ENCODE measurements at places on chromosomes 3 and 15. TPM values are rescaled to one million over a fixed set of nuclear protein-coding genes. Genes with fewer than 3 reads are reported as not detected.

DNA sequence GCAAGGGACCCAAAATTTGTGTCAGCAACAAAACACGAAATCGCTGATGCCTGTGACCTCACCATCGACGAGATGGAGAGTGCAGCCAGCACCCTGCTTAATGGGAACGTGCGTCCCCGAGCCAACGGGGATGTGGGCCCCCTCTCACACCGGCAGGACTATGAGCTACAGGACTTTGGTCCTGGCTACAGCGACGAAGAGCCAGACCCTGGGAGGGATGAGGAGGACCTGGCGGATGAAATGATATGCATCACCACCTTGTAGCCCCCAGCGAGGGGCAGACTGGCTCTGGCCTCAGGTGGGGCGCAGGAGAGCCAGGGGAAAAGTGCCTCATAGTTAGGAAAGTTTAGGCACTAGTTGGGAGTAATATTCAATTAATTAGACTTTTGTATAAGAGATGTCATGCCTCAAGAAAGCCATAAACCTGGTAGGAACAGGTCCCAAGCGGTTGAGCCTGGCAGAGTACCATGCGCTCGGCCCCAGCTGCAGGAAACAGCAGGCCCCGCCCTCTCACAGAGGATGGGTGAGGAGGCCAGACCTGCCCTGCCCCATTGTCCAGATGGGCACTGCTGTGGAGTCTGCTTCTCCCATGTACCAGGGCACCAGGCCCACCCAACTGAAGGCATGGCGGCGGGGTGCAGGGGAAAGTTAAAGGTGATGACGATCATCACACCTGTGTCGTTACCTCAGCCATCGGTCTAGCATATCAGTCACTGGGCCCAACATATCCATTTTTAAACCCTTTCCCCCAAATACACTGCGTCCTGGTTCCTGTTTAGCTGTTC, 34.9 kb downstream of the CHDH start:
- H3K27me3 ChIP-seq = no peaks in the 10 kb centered on the region
- H3K36me3 ChIP-seq = no peaks in the 10 kb centered on the region
- H3K4me3 ChIP-seq = no peak overlapping the region
- no peak overlapping the region for H3K27ac ChIP-seq
- H3K4me1 ChIP-seq = peaks cover 7% of the 10 kb centered on the region

DNA sequence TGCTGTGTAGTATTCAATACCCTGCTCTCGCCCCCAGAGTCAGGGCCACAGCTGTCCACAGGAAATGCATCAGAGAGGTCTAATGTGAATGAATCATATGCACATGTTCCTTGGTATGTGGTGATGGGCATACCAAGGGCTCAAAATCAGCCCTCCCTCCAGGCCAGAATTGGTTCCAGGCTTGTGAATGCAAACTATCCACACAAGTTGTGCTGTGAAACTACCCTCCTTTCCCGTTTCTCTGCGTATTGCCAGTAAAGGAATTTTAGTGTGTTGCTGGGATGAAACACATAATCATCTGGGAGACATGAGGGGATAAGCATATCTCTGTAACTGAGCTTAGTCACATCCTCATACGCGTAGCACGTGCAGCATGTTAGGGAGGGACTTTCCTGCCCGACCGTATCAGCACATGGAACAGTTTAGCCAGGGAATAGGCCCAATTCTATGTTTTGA, 9.2 kb upstream of the MME start:
- no peaks in the 10 kb centered on the region for H3K4me1 ChIP-seq
- no peaks in the 10 kb centered on the region for H3K27me3 ChIP-seq
- H3K4me3 ChIP-seq = no peak overlapping the region

CCDC13 gene
- 1.5 TPM for total RNA-seq

DNA sequence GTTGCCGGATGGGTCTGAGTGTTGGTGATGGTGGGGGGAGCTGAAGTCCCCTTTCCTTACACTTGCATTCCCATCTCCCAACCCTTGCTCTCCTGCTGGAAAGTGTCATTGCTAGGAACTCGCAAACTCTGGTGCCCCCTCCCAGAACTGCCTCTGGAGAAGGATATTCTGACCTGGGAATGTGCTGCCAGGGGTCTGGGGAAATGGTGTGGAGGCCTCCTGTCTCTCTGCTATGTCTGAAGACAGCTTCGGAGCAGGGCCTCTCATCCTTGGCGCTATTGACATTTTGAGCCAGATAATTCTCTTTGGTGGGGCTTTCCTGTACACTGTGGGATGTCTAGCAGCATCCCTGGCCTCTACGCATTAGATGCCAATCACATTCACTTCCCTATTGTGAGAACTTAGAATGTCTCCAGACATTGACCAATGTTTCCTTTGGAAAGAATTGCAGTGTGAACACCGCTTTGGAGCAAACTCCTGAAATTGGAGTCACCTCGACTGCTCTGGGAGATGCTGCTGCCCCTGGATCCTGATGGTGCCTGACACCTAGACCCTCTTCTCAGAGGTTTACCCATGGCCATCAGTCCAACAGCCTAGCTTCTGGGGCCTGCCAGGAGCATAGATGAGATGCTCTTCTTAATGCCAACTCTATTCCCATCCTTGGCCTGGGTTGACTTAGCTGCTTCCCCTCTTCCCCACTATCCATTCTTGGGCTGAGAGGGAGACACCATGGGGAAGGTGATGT, 2.2 kb upstream of the KY start:
- H3K36me3 ChIP-seq = no peaks in the 10 kb centered on the region
- DNase-seq = no peak
- H3K27me3 ChIP-seq = no peaks in the 10 kb centered on the region

ANKRD63 gene
- not detected for total RNA-seq

Measured in adrenal gland (tissue), 19 donors.